ENCODE measurements at places on chromosomes 1 and 21.

DNA sequence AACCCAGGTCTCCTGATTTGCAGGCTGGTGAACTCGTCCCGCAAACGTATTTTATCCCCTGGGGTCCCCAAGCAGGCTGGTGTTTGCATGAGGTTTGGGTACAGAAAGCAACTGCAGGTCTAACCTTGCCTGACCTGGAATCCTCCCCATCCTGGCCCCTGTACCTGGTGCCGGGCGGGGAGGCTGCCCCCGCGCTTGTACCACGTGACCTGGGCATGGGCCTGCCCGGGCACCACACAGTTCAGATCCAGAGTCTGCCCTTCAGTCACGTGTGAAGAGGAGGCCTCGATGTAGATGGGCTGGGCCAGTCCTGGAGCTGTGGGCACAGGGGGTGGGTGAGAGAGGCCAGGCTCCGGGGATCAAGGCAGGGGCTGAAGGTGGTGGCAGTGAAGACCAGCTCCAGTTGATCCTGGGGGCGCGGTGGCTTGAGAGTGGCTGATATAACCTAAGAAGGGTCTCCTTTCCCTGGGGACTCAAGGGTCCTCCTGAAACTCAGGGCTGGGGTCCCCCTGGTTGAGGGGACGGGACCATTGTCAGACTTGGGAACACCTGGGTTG is 30.6 kb downstream of the LDLRAD2 start:
- no peak for DNase-seq

GRCh38 chr1:176066709-176067108 is 140.4 kb downstream of the COP1 start:
- DNase-seq = no peak

- DNase-seq = no peak
Measured at GRCh38 chr1:19070891-19071621, 114.6 kb upstream of the IFFO2 start.

- no peak for DNase-seq
Measured at GRCh38 chr1:192539297-192540092, 36.1 kb upstream of the RGS1 start.

GRCh38 chr1:227845519-227845918 is 30.0 kb downstream of the PRSS38 start:
- no peak for DNase-seq

- DNase-seq = peak; percentile 79
Measured at GRCh38 chr1:41496080-41497055, 11.9 kb upstream of the EDN2 start.

- DNase-seq = no peak
Measured at GRCh38 chr21:41054018-41054578, 113.9 kb upstream of the BACE2 start.

GRCh38 chr1:168442931-168443330 is 100.9 kb downstream of the XCL2 start:
- DNase-seq = no peak

DNA sequence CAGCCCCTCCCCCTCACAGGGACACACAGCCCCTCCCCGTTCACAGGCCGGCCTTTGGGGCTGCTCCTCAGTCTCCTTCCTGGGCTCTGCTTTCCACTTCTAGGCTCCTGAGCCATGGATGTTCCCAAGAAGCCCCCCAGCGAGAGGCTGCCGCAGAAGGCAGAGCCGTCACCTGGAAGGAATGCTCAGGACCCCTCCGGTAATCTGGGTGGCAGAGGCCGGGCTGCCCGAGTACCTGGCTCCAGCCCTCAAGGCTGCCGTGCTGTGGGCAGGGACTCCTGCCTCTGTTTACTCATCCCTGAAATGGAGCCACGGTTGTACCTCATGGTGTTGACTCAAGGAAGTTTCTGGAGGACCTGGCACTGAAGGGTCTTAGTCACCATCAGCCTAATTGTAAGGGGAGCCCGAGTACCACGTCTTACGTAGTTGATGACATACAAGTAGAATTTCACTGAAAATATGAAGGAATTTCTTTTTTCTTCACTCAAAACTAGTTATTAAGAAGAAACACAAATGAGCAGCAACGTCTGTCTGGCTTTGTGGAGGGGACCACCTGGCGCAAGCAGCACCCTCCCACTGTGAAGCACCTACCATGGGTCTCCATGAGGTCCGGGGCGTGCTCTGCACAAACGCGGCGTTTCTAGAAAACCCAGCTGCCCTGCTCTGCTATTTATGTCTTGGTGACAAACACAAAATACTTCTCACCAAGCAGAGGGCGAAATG is 33.7 kb downstream of the PRDM15 start:
- DNase-seq = no peak

DNA sequence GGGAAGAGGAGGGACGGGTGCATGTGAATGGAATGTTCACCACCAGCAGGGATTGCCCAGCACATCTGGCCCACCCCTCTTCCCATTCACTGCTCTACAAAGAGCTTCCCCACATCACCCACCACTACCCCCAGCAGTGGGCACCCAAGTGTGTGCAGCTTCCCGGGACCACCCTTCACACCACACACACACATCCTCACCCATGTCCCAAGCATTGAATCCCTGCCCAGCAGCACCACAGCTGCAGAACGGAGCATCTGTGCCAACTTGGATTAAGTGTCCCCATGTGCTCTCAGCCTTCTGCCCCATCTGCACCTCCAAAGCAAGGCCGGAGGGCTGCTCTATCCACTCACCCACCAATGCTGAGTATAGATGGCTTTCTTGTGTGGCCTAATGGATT is 141.4 kb downstream of the PSMG1 start:
- no peak for DNase-seq

GRCh38 chr1:184988506-184988905 is 14.2 kb upstream of the NIBAN1 start:
- no peak for DNase-seq

DNA sequence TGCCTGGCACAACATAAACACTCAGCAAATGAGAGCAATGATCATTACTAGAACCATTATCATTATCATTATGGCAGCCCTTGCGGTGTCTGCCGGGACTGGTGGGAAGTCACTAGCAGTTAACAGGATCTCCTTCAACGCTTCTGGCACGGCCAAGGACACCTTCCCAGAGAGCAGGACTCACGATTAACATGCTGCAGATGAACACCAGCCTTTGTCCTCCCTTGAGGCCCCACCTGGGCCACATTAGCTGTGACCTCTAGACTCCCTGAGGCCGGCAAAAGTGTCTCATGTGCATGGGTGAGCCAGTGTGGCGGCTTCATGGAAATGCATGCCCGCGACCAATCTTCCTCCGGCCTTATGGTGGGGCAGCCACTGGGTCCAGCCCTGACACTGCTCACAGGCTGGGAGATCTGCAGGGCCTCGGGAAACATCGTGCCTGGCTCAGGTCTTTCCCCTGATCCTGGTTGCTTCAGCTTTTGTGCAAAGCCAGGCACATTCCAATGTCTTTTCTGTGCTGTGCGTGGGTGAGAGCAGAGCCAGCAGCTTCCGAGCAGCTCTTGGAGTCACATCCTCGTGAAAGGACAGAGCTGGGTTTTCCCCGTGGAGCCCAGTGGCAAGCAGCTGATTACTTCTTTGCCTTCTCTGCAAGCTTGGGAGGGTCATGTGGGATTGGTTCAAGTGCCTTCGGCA is 107.3 kb downstream of the HMGB4 start:
- DNase-seq = no peak

DNA sequence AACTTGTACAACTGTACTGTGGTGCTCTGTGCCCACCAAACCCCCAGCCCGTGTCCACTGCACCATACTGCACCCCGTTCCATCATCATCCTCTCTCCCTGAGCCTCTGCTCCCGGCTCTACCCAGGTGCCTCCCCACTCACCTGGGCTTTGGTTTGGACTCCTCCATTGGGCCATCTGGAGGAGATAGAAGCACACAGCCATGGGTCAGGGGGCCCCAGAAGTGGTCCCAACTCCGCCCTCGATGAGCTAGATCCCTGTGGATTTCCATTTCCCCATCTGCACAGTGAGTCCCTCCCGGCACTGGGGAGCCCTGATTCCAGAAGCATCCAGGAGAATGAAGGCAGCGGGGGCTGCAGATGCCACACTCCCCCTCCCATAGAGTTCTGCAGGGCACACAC is 10.8 kb downstream of the TNNT2 start:
- no peak for DNase-seq

- DNase-seq = peak; percentile 48
Measured at GRCh38 chr1:11059155-11059967, 457 bp downstream of the SRM start.

GRCh38 chr1:115649964-115650363 is 8.2 kb downstream of the VANGL1 start:
- no peak for DNase-seq

DNA sequence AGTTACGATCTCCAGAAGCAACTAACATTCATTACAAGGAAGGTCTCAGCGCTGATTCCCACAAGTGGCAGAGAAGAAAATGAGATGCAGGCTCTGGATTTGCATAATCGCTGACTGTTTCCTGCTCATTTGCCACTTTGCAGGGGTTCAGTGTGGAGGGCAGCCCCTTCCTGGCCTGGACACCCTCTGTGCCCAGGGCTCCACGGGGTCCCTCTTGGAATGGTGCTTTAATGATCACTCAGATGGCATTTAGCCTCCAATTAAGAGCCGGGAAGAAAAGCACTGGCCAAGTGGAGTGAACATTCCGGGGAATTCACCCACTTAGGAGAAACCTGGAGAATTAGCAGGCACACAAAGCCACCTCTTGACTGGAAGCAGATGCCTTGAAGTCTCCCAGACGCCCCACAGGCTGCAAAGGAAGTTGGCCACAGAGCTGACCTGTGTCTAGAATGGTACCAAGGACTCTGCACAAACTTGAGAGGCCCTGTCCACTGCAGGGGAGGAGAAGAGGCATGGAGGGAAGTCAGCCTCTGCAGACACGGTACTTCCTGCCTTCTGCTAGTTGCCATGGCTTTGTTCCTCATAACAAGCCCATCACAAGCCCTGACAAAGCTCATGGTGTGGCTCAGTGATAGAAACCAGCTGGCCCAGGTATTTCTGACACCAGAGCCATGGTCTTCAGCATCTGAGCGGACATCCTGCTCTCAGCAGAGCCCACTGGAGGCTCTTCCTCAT is 157.2 kb downstream of the KAZN start:
- DNase-seq = no peak

DNA sequence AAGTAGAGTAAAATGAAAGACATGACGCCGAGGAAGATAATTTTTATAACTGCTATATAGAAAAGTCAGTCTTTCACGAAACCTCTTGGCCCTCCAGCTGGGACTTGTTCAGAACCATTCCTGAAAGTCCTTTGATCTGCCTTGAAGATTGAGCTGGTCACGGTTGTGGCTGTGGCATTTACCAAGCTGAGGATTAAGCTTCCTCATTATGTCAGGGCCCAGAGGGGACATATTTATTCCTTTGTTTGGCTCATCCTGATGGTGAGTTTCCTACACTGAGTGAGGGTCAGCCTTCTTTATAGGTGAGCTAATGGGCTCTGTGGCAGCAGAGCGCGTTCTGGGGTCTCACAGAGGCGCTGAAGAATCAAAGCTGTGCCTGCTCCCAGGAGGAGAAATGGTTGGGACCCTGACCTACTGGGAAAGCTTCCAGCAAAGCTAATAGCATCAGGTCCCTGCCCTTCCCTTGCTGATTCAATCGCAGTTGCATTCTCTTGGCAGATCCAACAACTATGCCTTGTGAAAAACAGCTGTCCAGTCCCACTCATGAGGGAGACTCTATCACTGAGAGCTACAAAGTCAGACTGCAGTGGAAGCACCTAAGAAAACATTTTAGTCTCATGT is 43.2 kb upstream of the PBX1 start:
- no peak for DNase-seq

GRCh38 chr1:23222331-23222730 is 5.0 kb upstream of the HTR1D start:
- no peak for DNase-seq

GRCh38 chr1:33087677-33088076 is 6.7 kb downstream of the AZIN2 start:
- DNase-seq = no peak

DNA sequence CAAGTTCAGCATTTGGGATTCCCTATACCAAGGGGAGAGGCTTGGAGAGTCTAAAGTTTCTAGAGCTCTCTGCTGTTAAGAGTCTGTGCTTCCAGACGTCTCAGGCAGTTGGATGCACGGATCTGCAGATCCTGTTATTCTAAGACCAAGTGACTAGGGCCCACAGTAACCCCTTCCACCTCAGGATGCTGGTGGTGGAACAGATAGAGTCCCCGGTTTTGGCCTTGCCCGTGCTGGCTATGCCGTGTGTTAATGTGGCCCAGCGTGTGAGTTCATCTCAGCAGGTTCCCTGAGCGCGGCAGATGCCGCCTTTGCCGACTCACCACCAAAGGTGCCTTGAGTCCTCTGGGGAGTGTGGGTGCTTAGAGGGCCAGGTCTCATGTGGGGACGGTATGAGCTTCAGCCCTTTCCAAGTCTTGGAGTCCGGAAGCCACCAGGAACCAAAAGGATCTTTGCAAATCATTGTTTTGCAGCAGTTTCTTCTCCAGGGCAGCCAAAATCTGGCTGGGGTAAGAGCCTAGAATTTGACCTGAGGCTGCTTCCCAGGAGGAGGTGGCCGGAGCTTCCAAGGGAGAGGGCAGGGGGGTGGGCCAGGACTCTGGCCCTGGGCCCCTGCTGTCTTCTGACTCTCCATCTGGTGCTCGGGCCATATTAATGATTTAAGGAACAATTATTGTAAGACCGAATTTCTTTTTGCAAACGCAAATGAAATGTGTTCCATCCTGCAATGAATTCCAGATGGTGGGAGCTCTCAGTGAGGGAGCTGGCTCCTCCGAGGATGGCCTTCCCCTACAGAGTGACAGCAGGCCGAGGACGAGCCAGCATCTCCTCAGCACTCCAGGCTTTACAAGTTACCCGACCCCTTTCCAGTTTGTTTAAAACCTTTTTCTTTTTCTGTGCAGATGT is 205.7 kb downstream of the FOXD2 start:
- DNase-seq = no peak

GRCh38 chr1:85628791-85629531 is 48.4 kb downstream of the CCN1 start:
- DNase-seq = no peak

DNA sequence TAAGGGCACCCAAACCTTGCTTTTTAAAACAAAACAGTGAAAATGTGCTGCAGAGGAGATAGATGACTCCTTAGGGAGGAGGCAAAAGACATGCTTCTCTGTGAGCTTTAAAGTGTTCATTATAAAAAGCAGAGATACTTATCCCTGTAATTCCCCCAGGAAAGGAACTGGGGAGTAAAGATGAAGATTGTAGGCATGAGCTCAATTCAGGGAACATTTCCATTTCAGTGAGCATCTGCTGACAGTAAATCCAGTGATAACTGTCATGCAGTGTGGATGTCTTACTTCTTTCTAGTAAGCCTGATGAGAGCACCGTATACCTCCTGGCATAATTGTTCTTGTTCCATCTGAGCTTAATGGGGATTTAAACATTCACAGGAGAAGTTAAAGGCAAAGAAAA is 1296.5 kb downstream of the MRPL39 start:
- no peak for DNase-seq

- peak; percentile 54 for DNase-seq
Measured at GRCh38 chr1:25003457-25004190, 73.5 kb upstream of the RUNX3 start.

Data from stimulated activated CD4-positive, alpha-beta T cell treated with anti-CD3 and anti-CD28 coated beads, Interleukin-15, amount 100 ng/mL, for 24 hours (primary cell).